Activated naive CD4-positive, alpha-beta T cell treated with Interleukin-2 at 50 U/mL for 16 hours (primary cell): ENCODE measurements at places on chromosomes 3 and 15.
A peak's percentile ranks its signal among the peaks of the same experiment; 100 is the strongest.

GRCh38 chr3:54547051-54547450 lies 380.8 kb downstream of the LRTM1 start:
- no peak for DNase-seq

GRCh38 chr15:60758961-60759729 lies 280.2 kb upstream of the ICE2 start:
- no peak for DNase-seq

GRCh38 chr3:70506775-70507174 lies 194.3 kb upstream of the MDFIC2 start:
- DNase-seq, result no peak

DNA sequence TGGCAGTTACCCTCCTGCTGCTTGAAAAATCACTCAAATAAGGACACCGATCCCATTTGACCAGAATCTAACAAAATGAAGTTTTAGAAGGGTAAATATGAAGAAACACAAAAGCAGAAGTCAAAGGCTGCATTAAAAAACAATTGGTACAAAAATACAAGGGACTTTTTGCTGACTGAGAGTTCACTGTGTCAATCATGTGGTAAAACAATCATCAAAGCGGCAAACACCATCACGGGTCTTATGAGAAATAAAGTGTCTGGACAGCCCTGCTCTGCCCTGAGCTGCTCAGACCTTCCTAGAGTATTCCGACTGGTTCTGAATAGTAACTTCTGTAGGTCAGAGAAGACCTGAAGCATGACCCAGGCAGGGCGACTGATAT lies 137.2 kb upstream of the RAD18 start:
- no peak for DNase-seq

GRCh38 chr3:176046703-176047102 lies 1150.6 kb downstream of the TBL1XR1 start:
- DNase-seq, result no peak

- DNase-seq, result no peak
Measured at GRCh38 chr15:83504365-83504764, 57.2 kb downstream of the SH3GL3 start.

GRCh38 chr3:123294296-123294938 lies 92.7 kb downstream of the SEC22A start:
- DNase-seq, result no peak

GRCh38 chr3:99475229-99475628 lies 163.2 kb upstream of the COL8A1 start:
- no peak for DNase-seq

GRCh38 chr15:33955945-33956344 lies 12.4 kb upstream of the CHRM5 start:
- no peak for DNase-seq

DNA sequence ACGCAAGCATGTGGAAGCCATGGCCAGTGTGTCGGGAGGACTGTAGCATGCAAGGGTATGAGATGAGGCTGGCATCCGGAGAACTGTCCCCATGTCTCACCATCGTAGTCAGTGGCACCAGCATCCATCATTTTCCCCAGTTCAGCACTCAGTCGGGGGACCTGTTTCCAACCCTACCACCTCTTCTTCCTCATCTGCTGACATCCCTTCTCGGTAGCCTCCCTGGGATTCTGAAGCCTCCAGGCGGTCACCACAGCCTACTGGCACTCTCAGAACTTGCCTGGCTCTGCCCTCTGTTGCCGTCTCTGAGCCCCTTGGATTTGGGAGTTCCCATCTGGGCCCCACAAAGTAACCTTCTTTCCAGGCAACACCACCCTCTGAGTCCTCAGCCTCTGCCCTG lies 131.1 kb upstream of the ABHD17C start:
- no peak for DNase-seq

DNA sequence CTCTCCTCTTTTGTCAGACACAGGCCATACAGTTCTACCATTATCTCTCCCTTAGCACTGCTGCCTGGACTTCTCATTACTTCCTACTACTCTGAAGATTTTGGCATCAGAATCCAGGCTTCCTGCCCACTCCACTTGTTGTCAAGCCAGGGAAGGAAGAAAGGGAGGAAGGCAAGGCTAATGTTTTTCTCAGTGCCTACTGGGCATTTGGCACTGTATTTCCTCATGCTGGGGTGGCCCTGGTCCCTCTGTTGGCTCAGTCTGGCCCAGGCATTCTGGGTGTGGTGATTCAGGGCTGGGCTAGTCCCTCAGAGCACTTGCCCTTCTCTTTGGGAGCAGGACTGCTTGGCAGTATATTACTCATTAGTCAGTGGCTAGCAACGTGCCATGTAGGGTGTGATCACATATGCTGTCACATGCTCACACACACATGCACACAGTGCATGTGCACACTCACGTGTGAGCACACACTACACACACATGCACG lies 52.9 kb downstream of the BSN start:
- DNase-seq, result no peak

GRCh38 chr3:42063888-42064287 lies 27.3 kb upstream of the TRAK1 start:
- DNase-seq, result no peak

DNA sequence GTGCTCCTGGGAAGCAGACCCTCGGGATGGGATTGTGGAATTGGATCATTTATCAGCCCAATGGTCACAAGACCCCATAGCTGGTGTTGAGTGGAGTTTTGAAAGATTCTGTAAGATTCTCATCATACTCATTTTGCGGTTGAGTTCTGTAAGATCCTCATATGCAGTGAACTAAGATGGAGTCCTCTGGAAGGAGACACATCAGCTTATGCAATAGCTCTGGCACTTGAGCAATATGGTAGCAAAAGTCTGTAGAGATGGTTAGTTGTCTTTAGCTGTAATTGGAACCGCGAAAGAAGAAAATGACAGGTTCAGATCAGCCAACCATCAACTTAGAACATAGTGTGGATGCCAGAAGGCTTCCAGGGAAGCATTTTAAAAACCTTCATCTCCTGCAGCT lies 184.5 kb upstream of the TSC22D2 start:
- no peak for DNase-seq

DNA sequence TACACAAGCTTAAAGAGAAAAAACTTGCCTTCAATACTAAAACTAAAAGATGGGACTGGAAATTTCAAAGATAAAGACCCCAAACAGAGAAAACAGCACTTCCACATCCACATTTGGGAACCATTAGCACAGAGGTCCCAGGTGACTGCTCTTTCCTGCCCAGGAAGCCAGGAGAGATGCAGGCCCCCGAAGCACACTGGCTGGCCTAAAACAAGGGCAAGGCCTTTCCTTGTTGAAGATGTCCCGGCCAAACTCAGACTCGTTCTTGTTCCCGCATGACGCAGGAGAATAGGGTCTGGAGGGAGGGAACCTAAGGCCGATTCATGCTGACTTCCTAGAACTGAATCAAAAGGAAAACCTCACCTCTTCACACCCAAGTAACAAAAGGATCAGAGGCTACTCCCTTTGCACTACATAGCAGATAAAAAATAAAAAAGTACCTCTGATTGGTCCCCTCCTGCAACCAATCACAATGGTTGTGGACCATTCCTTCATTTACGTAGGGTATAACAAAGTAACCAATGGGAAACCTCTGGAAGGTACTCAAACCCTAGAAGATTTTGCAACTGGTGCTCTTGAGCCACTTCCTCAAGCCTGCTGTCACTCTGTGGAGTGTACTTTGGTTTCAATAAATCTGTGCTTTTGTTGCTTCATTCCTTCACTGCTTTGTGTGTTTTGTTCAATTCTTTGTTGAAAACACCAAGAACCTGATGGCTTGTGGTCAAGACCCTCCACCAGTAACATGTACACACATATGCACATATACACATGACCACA lies 48.7 kb downstream of the EFCAB12 start:
- DNase-seq, result no peak

GRCh38 chr3:148648685-148649352 lies 48.9 kb upstream of the AGTR1 start:
- DNase-seq, result no peak

DNA sequence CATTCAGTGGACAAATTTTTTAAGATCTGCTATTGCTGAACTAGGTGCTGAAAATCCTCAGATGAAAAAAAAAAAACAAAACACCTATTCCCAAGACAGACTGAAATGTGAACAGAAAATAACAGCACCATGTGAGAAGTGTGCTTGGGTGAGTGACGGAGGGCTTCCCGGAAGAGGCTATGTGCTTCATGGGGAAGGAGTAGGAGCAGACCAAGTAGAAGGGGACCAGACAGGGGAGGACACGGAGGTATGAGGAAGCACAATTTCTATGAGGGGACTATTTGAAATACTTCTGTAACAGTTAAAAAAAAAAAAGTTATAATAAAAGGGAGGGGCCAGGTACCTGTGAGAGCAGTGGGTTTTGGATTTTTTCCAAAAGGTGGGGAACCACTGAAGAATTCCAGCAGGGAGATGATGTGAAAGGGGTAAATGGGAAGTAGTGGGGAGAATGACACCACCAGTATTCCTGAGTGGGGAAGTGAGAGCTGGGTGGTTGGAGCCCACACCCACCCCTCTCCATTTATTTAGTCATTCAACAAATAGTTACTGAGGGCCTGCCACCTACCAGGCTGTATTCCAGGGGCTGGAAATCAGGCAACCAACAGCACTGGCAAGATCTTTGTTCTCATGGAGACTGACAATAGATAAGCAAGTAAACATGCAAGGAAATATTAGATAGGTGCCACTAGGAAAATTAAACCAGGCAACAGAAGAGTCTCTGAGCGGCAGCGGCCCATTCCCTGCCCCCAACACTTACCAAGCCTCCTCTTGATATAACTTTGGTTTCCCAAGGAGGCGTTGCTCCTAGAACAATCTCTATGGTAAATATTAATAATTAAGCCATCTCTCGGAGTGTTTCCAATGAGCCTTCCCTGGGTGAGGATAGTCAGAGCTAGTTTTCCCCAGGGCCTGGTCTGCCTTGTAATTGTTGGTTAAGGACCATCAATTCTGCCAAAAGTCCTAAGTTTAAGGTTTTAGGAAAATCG lies 3.8 kb upstream of the USP3 start:
- DNase-seq, result no peak

GRCh38 chr15:73928971-73929627 lies 2.8 kb downstream of the LOXL1 start:
- no peak for DNase-seq

GRCh38 chr3:187021748-187022402 lies 91.5 kb downstream of the ST6GAL1 start:
- DNase-seq, result no peak

- DNase-seq, result no peak
Measured at GRCh38 chr3:111852540-111852939, 6.5 kb upstream of the PHLDB2 start.

DNA sequence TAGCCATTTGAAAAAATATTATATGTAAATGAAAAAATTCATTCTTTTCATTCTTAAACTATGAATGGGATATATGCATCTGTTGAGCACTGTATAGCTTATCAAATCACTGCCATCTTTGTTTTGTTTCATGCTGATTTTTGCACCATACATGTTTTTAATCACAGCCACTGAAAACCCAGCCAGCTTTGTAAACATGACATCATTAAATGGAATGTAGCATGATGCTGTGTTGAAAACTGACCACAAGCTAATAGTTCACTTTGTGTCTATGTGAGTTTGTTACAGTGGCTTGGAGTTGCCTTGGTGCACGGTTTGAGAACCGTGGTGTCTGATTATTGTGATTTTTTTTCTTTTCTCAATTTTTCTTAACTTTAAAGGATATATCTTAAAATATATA lies 75.7 kb downstream of the GMPS start:
- DNase-seq, result no peak

DNA sequence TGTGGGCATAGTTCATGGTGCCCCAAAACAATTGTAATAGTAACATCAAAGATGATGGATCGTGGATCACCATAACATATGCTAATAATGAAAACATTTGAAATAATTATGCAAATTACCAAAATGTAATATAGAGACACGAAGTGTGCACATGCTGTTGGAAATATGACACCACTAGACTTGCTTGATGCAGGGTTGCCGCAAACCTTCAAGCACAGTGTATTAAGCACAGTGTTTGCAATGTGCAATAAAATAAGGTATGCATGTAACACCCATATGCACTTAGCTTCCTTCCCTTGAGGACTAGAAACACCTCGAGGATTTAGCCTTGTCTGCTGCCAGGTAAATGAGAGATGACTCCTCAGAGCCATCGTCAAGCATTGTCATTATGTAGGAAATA lies 10.9 kb upstream of the GJD2 start:
- DNase-seq, result no peak

GRCh38 chr15:42226648-42227047 lies 18.5 kb upstream of the VPS39 start:
- DNase-seq, result no peak

- DNase-seq, result peak; percentile 95
Measured at GRCh38 chr15:26082221-26083109, 219.3 kb upstream of the ATP10A start.

GRCh38 chr3:187343670-187344069 lies 24.5 kb upstream of the RTP4 start:
- DNase-seq, result no peak

DNA sequence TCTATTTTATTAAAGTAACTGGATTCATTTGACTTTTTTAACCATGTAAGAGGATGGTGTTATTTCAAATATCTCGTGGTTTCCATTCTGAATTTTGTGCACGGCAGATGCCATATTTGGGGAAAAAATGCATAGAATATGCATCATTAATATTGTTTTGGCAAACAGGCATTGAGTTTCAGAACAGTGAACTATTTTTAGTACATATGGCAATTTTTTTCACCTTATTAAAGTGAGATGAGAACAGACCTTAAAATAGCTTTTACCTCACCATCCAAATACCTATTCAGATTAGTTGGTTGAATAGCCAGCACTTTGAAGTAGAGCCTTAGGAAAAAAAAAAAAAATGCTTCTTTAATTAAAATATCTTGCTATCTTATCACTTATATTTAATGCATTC lies 117.3 kb upstream of the FLNB start:
- DNase-seq, result no peak

DNA sequence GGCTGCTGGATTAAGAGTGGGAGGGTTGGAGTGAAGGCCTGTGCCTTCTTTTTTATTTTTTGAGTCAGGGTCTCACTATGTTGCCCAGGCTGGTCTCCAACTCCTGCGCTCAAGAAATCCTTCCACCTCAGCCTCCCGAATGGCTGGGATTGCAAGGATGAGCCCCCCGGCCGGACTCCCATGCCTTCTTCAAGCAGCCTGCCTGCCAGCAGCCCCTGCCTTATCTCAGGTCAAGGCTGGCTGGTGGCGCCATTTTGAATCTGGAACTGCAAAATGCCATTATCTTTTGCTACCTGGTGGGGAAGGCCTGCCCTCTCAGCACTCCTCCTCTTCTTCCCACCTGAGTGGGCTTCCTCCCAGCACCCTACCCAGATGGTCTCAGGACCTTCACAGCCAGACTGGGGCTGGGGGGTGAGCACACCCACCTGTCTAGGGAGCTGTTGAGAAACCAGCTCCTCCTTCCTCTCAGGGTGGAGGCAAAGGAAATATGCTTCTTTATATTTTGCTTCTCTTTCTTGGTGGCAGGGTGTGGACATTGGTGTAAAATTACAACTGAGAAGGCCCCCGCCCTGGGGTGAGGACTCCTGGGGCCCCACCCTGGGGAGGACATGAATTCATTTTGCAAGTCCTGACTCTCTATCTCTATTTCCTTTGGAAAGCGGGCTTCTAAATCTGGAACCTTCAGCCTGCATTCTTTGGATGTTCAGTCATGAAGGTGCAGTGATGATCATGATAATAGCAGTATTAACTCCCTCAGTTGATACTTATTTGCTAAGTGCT lies 7.7 kb upstream of the FLNB start:
- DNase-seq, result no peak

- DNase-seq, result no peak
Measured at GRCh38 chr15:55695432-55695831, 47.5 kb downstream of the PRTG start.

GRCh38 chr15:38049891-38050290 lies 115.5 kb downstream of the TMCO5A start:
- DNase-seq, result no peak

GRCh38 chr15:78090422-78091063 lies 1.8 kb upstream of the SH2D7 start:
- no peak for DNase-seq
